ENCODE measurements at places on chromosomes 11 and 22.
A peak's percentile ranks its signal among the peaks of the same experiment; 100 is the strongest.

DNA sequence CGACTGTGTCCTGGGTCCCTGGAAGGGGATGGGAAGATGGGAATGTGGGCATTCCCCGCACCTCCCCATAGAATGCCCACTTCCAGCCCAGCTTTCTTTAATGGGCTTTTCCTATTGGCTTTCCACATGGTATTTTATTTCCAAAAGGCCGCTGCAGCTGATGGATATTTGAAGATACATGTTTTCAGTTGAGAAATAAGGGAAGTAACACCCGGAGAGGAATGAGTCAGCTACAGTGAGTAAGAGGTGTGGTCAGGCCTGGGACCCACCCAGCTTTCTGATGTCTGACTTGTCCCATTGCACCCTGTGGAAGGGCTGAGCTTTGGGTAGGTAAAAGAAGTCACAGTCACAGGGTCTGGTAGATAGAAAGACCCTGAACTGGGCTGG lies 476.9 kb downstream of the MIAT start:
- peak; percentile 56 for DNase-seq

- DNase-seq, result no peak
These were observed 275.3 kb downstream of the METTL15 start for GRCh38 chr11:28383456-28383855.

DNA sequence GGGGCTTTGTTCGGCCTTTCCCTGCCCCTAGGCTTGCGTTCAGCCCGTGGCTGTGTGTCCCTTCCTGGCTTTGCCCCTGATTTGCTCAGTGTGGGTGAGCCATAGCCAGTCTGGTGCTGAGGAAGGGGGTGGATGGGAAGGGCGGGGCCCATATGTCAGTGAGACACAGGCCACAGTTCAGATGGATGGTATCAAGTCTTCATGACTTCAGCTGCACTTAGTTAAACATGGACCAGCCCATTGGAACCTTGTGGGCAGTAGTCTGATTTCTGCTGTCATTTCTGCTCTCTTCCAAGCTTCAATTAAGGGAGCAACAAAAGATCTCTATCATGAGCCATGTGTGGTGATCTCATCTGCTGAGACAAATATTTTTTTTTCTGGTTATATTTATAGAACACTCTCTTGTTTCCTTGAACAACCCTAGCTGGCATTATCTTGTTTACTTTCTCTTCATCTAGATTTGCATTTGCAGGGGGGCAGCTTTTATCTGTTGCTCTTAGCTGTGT lies 21.6 kb upstream of the PEX26 start:
- DNase-seq, result no peak

DNA sequence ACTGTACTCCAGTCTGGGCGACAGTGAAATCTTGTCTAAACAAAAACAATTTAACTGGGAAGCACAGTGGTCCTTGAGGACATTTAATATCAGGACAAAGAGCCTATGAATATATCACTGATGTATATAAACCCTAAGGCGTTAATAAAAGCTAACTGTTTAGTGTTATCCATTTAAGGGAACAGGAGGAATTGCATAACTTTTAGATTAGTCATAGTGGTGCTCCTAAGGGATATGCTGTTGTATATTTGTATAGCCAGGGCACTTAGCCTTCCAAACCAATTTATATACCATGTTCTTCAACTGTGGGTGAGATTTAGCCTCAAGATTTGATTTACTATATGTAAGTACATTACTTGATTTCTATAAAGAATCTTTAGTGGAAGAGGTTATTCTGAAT lies 3.0 kb upstream of the CHEK1 start:
- DNase-seq, result no peak

DNA sequence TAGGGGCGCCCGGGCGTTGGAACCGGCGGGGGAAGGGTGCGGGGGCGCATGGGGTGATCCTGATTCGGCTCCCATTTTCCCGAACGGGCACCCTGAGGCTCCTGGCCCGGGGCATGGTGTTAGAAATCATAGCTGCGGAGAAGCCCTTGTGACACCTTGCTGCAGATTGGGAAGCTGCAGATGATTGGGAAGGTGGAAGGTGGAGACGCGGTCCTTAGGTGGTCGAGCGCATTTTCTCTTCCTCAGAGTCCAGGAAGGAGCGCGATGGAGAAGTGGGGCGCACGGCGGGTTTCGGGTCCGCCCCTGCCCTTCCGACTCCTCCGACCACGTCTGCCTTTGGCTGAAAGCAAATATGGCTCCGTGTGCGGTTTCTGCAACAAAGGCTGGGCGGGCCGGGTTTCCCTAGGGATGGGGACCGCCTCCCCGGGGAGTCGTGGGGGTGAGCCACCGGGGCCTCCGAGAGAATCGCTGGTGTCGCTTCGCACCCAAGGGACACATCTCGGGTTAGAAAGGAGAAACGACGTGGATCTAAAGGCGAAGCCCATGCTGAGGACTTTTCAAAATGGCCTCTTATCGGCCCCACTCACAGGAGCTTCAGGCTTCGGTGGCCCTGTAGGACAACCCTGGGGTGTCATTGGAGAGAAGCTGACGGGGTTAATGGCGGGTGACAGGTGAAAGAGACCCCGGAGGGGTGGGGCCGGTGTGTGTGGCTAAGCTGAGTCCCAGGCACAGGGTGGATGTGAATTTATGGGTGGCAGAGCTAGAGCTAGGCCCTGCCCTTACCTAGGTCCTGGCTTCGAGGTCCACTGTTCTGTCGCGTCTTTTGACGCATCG lies 707 bp upstream of the FTH1 start:
- peak; percentile 47 for DNase-seq
